Gastroesophageal sphincter (tissue), 4 donors: ENCODE measurements at places on chromosomes 7 and 10. TPM values are rescaled to one million over a fixed set of nuclear protein-coding genes. Genes with fewer than 3 reads are reported as not detected.

Gene SLC39A12
- total RNA-seq, result not detected

Gene AKR1C4
- total RNA-seq, result not detected

Gene KEL
- not detected for total RNA-seq

DNA sequence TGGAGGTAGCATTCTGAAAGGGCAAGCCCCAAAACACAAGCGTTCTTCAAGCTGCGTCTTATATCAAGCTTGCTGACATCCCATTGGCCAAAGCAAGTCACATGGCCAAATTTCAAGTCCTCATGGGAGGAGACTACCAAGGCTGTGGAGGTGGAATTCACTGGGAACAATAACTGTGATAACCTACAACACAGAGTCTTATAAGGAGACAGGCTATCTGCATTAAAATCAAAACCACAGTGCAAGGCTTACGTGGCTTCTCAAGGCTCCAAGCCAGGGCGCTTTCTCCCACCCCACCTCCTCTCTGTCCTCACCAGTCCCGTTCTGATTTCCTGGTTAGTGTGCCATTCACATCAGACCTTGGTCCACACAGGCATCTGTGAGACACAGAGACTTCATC, 39.4 kb downstream of the ADRB1 start:
- ATAC-seq, result no peak

DNA sequence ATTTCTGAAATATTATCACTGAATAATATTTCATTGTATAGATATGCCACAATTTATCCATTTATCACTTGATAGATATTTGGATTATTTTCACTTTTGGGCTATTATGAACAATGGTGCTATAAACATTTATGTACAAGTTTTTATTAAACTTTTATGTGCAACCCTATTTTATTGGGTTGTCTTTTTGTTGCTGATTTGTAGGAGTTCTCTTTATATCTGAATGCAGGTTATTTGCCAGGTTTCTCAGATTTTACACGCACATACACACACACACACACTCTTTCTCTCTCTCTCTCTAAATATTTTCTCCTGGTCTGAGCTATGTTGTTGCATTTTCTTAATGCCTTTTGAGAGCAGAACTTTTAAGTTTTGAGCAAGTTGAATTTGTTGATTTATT, 36.2 kb downstream of the ADK start:
- ATAC-seq, result no peak

DNA sequence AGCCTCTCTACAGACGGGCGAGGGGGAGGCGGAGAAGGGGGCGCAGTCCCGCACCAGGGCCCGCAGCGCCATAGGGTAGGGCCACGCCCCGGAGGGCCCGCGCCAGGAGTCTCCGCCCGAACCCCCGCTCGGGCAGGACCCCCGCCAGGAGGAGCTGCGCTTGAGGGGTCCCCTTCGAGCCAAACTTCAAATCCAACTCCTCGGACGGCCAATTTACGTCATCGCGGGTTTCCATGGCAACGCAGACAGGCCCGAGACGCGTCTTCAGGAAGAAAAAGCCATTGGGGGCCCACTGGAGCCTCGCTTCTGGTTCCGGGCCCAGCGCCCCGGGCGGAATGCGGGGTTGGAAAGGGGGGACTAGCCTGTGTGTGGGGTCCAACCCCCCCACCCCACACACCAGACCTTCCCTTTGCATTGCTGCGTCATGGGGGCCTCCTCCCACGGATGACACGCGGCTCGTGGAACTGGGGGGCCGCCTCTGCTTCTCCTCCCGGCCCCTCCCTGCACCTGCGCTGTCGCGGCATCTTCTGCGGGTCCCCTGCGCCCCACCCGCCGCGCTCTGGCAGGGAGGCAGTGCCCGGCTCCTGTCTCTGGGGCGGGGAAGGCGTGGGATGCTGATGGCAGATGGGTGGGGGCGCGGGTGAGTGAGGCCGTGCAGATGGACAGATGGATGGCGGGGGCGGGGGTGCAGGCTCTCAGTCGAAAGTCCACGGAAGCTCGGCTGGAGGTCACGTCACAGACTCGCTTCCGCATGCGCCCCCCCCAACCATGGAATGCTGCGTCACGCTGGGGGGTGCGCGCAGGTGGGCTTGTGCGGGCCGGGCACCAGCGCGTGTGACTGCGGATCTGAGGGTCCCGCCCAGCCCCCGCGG, 1.2 kb downstream of the CALY start:
- ATAC-seq, result no peak

- no peak for ATAC-seq
Observed at GRCh38 chr10:23120001-23120934, 24.9 kb downstream of the MSRB2 start.

GRCh38 chr10:117175215-117175900, 21.9 kb upstream of the KCNK18 start:
- ATAC-seq, result peak; percentile 20

GRCh38 chr7:19117091-19117869, at the start of gene TWIST1:
TSS of gene TWIST1 (minus strand) at chr7:19117636. CDS start at chr7:19117321, 315 bp downstream.
- ATAC-seq, result peak; percentile 80

- ATAC-seq, result no peak
Observed at GRCh38 chr10:76127984-76128589, 696.7 kb downstream of the LRMDA start.

DNA sequence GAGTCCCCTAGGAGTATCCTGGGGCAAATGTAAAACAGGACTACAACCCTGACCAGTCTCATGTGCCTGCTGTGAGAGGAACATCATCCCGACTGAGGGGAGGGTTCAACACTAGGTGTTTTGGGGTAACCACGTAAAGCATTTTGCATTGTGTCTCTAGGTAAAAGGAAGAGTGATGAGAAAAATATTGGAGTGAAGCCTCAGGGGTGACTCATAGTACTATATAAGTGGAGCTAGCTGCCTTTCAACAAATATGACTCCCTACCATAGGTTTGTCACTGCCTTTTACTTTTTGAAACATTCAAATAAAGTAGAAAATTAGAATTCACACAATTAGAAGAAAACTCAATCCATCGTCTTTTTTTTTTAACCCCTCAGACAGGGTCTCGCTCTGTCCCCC, 2.6 kb upstream of the CAMK2G start:
- no peak for ATAC-seq

GRCh38 chr7:135772639-135773222, 24.1 kb upstream of the FAM180A start:
- no peak for ATAC-seq

GRCh38 chr7:41955451-41955850, 252.6 kb upstream of the INHBA start:
- ATAC-seq, result no peak

DNA sequence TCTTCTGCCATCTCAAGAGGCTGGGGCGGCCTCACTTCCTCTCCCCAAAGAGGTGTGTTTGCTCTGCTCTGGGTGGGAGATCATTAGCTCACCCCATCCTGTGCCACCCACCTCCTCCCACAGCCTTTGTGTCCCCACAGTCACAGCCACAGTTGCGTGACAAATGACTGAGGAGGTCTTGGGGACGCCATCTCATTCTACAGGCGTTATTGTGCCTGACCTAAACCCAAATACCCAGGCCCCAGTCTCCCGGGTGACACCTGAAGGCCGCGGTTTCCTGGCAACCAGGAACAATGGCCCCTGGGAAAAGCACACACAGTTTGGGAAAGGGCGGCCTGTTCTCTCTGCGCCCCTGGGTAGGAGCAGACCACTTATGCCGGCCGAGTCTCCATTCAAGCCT, 51.6 kb downstream of the SLIT1 start:
- ATAC-seq, result no peak

- ATAC-seq, result no peak
Observed at GRCh38 chr10:29186221-29186620, 102.6 kb upstream of the LYZL1 start.

DNA sequence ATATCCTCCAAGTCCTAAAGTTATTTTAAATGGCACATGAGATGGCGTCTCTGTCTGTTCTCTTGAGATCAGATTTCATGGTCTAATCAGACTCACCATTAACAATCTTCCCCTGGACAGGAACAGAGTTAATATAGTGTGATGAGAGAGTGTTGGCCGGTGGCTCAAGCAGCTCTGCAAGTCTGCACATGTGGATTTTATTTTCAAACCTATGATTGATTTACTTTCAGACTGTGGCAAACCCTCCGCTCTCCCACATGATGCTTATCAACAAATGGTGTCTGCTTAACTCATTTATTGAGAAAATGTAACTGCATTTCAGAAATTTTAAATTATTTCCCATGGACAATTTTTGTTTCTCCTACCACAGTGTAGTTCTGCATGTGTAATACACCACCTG, 46.5 kb upstream of the HGF start:
- no peak for ATAC-seq

DNA sequence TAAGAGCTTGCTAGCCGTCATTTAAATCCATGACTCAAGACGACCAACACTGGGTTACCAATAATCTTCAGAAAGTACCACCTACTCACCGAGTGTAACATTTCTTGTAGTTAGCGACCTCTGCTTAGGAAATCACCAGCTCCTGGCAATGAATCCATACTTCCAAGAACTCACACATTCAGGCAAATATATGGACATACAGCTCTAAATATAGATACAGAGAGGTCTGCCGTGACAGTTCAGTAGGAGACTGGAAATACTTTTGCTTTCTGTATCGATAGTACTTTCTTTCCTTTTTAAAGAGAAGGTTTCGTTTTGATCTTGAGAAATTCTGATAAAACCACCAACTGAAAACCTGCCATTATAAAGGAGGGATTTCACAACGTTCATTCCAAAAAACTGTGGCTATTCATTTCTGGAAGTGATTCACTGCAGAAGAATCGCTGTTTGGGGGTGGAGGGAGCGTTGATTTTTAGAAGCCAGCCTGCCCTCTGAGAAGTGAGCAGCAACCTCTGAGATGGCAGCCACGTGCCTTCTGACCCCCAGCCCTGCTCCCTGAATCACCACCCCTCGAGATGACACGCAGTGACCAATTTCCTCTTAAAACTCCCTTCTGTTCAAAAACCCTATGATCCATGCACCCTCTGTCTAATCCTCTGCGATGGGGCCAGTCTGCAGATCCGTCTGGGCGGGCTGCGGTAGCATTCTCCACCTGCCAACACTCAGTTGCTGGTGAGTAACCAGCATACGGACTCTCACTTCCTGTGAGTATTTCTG, 179.0 kb upstream of the KLF14 start:
- peak; percentile 83 for ATAC-seq

DNA sequence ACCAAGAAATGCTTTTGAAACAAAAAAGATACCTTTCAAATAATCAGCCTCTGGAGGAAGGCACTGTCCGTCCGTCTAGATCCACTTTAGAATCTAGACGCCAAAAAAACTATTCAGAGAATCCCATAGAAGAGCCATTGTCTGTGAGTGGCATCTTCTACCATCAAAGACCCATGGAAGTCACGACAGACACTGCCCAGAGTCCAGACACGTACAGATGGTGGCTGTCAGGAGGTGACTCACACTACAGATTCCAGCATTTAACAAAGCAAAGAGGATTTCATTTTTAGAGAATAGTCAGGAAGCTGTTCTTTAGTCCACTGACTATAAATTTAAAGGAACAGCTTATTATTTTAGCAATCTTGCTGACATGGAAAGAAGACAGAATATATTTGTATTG, 11.7 kb downstream of the C1QL3 start:
- no peak for ATAC-seq

DNA sequence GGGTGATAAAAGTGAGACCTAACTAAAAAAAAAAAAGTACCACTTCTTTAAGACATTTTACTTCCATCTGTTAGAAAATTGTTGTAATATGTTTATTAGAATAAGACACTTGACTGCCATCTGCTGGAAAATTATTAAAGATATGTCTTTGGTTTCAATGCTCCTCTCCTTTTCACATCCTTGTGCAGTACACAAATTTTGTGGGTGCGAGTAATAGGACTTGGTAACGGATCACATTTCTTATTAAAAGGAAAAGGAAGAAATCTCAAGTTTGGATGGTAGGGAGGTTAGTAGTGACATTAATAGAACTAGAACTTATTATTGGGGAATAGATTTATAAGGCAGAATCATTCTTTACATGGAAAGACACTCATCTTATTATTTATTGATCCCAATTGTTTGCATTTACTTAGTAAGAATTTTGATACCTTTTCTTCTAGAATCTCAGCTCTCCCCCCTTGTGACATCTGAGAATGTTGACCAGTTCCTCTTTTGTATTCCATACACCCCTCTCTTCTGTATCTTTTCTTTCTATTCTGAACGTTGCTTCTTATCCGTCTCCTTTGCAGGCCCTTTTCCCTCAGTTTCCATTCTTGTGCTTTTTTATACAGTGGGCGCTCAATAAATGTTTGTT, 43.0 kb upstream of the RPA3 start:
- peak; percentile 13 for ATAC-seq

GRCh38 chr7:2776401-2776800, 67.7 kb downstream of the GNA12 start:
- no peak for ATAC-seq

- ATAC-seq, result peak; percentile 94
Observed at GRCh38 chr7:128409596-128410450, at the start of gene IMPDH1. TSS of gene IMPDH1 (minus strand) at chr7:128409982. CDS start at chr7:128409901, 81 bp downstream.

DNA sequence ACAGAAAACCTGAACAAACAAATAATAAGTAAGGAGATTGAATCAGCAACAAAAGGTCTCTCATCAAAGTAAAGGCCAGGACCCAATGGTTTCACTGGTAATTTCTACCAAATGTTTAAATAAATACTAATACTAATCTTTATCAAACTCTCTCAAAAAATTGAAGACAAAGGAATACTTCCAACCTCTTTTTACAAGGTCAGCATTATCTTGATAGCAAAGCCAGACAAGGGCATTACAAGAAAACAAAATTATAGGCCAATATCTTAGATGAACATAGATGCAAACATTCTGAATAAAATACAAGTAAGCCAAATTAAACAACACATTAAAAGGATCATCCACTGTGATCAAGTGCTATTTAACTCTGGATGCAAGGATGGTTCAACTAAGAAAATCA, 239.8 kb upstream of the TMEM72 start:
- no peak for ATAC-seq

GRCh38 chr7:150820148-150820547, 19.6 kb downstream of the TMEM176A start:
- no peak for ATAC-seq

GRCh38 chr10:8075282-8076260, 21.1 kb downstream of the GATA3 start:
- ATAC-seq, result no peak

DNA sequence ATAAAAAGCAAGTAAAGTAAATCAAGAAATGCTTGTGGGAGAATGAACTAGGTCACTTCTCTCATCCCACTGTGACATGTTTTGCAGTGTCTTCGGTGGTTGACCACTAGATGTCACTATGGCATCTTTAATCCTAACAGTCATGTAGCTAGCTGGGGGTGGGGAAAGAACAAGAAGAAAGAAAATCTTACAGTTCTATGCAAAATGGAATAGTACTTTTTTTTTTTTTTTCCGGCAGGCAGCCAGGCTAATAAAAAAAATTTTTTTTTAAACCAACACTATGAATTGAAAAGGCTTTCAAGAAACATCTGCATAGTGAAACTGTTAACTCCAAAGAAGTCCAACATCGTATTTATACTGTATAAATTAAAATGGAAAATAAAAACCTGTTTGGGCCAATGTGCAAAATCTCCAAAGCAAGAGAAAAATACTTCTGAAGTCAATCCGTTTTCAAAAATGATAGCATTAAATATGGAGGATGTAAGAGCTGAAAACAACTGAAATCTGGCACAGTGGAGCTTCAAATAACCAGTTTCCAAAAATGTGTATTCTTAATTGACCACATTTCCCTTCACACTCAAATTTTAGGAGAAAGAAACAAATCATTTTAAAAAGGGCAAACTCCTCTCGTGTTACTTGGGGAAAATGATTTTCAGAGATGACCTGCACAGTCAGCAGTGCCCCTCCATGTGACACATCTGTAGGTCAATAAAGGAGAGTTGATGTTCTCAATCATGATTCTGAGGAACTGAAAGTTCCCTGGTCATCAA, 38.5 kb downstream of the CDK1 start:
- peak; percentile 85 for ATAC-seq
